Effector CD4-positive, alpha-beta T cell (primary cell): ENCODE measurements at places on chromosomes 4 and X.

DNA sequence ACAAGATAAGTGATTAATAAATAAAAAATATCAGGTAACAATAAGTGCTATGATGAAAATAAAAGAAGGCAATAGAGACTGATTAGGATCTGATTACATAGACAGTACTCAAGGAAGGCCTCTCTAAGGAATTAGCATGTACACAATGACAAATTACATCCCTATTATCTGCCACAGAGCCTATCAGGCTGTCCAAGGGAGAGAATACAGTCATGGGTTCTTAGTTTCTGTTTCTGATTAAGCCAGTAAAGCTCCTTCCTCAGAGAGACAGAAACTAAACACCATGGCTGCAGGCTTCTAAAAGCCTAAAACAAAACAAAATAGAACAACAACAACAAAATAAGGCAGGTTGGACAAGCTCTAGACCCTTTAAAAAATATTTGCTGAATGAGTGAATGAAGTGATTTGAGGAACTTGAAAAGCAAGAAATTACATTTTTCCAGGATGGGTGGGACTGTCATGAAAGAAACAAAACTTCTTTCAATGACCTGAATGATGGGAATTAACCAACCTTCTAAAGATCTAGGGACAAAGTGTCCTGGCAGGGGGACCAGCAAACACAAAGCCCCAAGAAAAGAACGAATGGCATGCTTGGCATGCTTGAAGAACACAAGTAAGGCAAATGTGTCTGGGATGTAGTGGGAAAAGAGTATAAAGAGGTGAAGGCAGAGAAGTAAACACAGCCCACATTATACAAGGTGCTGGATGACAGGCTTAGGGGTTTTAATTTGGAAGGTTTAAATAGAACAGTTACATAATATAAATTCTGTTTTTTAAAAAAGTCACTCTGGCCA lies 44.1 kb downstream of the NAA11 start:
- DNase-seq, result no peak

DNA sequence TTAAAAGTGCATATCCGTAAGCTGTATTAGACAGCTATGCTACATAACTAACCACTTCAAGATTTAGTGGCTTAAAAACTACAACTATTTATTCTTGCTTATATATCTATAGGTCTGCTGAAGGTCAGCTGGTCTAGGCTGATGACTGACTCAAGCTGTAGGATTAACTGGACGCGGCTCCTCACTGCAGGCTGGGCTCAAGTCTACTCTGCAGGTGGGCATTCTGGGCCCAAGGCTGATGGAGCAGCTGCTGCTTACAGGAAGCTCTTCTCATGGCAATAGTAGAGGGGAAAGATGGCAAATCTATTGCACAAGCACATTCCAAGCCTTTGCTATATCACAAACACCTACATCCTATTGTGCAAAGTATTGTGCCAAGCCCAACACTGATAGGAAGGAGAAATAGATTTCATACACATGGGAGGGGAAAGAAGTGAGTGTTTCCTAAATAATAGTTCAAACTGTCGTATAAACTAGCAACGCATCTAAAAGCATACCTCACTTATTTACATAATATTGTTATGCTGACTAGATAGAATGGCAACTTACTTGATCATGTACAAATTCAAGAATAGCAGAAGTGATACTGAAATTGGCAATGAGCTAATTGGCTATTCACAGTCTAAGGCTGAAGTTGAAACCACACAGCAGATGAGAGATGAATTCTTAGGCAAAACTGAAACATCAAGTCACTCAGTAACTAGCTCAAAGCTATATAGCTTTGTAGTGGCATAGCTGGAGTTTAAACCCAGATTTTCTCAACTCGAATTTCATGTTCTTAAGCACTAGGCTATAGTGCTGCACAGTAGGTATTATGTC lies 263.8 kb downstream of the NKX6-1 start:
- no peak for DNase-seq

DNA sequence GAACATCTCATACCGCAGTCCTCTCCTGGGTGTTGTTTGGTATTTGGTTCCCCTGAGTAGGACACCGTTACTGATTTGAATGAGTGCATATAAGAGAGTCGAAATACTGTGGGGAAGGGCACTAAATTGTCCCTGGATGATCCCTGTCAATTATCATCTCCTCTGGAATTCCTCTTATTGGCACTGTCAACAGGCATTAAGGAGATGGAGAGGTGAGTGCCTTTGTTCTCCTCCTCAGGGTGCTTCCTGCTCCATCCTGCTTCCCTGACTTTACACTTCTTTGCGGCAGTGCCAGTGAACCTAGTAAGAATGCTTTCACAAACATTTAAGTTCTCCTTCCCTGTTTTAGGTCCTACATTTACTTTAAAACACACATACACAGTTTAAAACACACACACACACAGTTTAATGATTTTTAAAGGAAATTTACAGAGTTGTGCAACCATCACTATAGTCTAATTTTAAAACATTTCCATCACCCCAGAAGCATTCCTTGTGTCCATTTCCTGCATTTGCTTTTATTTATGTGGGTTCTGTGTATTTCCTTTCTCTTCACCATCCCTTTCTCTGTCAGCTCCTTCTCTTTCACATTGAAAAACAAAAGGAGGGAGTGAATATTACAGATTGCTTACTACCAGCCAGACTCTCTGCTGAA lies 20.9 kb upstream of the ZRSR2 start:
- no peak for DNase-seq

GRCh38 chrX:37803057-37803456 lies 23.2 kb downstream of the CYBB start:
- no peak for DNase-seq

DNA sequence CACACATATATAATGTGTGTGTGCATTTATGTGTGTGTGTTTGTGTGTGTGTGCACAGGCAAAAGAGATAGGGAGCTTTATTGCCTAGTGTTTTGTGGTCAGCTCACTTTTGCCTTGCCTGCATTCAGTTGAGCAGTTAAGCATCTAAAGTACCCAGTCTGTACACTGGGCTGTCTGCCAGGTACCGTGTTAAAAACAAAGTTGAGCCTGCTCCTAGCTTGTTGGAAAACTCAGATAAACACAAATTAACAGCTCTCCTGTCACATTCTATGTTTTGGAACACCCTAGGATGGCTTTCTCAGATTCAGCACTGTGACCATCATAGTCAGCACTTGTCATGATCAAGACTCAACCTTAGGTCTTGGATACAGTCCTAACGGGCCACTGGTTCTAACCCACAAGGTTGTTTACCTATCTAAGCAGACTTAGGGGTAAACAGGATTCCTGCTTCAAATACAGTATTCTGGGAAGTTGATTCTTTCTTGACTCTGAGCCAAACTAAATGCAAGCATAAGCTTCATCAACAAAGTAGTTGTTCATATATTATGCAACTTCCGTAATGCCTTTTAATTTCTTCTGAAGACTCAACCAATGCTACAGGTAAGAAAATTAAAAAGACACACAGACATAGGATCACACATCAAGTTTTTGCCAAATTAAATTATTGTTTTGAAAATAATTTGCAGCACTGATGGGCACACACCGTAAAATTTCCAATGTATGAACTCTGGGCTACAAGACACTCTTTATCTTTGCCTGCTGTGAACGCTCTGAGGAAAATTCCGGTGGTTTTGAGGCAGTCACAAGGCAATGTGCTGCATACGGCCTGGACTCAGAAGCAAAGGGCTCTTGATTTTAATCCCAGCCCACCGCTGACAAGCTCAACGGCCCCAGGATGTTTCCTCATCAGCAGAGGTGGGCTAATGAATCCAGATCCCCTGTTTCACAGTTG lies 11.3 kb upstream of the CD99 start:
- no peak for DNase-seq

- no peak for DNase-seq
Observed at GRCh38 chr4:138039010-138039409, 203.1 kb downstream of the SLC7A11 start.

DNA sequence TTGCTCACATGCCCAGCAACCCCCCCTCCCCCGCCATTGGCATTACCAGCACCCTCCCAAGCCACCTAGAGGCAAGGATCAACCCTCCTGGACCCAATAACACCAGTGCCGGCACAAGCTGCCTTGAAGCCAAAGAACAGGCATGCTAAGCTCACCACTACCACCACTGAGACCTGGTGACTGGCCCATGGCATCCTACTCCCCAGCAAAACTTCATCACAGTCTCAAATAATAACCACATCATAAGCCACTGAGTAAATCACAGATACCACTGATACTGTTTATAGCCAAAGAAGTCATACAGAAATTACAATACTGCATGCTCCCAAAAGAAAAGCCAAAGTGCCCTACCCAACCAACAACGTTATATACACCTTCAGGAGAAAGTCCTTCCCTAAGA lies 73.6 kb upstream of the RPL34 start:
- DNase-seq, result no peak

- DNase-seq, result no peak
Observed at GRCh38 chrX:109709129-109709631, 23.9 kb downstream of the ACSL4 start.
